ENCODE measurements at places on chromosomes 3 and 15.

- no peak for DNase-seq
Observed at GRCh38 chr15:70051948-70052633, 45.6 kb downstream of the TLE3 start.

- DNase-seq = no peak
Observed at GRCh38 chr3:115937054-115937453, 313.7 kb downstream of the GAP43 start.

DNA sequence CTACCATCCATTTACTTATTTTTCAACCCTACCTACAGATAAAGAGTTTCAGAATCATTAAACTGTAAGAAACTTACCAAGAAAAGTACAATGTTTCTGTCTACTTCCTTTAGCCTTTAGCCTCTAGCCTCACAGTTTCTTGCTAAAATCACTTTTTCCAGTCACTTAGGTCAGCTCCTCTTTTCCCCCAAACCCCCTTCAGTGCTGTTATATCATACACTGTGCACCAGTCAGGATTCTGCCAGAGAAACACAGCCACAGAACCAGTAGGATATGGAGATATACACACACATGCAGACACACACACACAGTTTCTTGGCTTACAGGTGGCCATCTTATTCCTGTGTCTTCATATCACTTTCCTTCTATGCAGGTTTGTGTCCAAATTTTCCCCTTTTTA lies 139.9 kb upstream of the LIPC start:
- DNase-seq = no peak

- no peak for DNase-seq
Observed at GRCh38 chr3:16496408-16497222, 16.9 kb downstream of the RFTN1 start.

GRCh38 chr15:72169236-72169920 lies 28.2 kb downstream of the GRAMD2A start:
- DNase-seq = no peak
